ENCODE measurements at places on chromosomes 7 and 10.

DNA sequence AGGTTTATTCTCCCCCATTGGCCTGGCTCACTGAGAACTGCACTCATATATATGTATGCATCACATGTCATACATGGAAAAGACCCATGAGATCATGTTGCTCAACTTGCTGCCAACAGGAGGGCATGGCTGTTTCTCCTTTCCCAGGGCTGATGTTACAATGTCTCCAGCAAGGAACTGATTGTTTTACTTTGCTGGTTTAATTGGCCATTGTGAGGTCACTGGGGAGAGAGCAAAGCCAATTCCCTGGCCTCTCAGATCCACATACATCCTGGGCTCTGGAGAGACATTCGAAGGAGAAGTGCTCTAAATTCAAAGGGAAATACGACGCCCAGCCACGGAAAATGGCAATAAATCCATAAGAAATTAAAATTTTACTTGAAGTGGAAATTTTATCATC, 287.8 kb downstream of the WDR11 start:
- DNase-seq = no peak

GRCh38 chr10:95241533-95241932, 47.5 kb downstream of the ACSM6 start:
- no peak for DNase-seq

DNA sequence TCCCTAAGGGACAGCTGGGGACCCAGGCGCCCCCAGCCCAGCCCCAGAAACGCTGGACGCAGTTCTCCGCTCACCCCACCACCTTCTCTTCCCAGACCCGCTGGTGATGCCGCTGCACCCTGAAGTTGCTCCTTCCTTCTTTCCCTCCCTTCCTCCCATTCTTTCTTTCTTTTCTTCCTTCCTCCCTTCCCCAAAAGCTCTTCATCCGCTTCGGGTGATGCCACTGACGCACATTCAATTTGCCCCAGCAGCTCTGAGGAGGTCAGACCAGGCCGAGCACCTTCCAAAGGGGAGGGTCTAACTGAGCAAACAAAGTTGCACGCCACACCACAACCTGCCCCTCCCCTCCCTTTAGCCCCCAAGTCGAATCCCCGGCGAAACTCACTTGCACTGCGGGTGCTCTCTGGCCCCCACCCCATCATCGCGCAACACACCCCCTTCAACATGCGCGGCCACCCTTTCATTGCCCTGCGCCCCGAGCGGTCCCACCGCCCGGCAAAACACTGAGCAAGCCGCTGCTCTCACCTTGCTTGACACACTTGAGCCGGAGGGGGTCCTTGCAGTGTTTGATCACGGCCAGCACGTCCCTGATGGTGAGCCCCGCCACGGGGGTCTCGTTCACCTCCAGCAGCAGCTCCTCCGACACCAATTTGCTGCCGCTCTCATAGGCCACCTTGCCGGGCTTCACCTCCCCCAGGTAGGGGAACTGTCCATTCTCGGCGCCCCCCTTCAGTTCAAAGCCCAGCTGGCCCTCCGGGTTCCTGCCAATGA, 787 bp downstream of the MAGI2 start:
- DNase-seq = no peak

DNA sequence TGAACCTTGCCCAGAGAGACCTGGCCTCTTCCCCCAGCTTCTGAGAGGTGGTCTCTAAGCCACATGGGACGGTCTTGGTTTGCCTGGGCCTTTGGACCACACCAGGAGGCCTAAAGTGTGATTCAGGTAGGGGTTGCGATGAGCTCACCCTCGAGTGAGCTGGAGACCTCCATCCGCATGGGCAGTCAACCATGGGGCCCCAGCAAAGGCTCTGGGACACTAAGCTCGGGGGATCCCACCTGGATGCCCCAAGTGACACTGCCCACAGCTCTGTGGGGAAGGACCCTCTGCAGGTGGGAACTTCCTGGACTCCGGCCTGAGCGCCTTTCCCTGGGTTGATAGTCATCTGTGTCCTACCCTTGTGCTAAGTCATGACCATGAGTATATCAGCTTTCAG, 57.1 kb upstream of the FAM20C start:
- DNase-seq = no peak

GRCh38 chr10:73113551-73113950, 3.3 kb downstream of the NUDT13 start:
- DNase-seq = no peak

Data from activated naive CD4-positive, alpha-beta T cell (primary cell).